Smooth muscle cell of the pulmonary artery (primary cell): ENCODE measurements at places on chromosomes 1 and 21. TPM values are rescaled to one million over a fixed set of nuclear protein-coding genes. Genes with fewer than 3 reads are reported as not detected.

The IL20 gene
- total RNA-seq: not detected in 2 replicates

The ILDR2 gene
- 0.13 TPM in 1 of 2 replicates, not detected in the other for total RNA-seq

The TMPRSS15 gene
- total RNA-seq: not detected in 2 replicates

The CERS2 gene
- total RNA-seq: 174 and 190 TPM in 2 replicates

The SYT2 gene
- under 0.01 TPM in 1 of 2 replicates, not detected in the other for total RNA-seq

The TBX15 gene
- 0.30 and 2.9 TPM in 2 replicates for total RNA-seq

The OR6K6 gene
- not detected in 2 replicates for total RNA-seq

The NBPF1 gene
- 23.8 and 51.3 TPM in 2 replicates for total RNA-seq

The GPR25 gene
- total RNA-seq: not detected in 2 replicates

The LCK gene
- total RNA-seq: not detected in 2 replicates

The AMY2A gene
- total RNA-seq: not detected in 2 replicates
